ENCODE measurements at places on chromosomes 1 and 21.

DNA sequence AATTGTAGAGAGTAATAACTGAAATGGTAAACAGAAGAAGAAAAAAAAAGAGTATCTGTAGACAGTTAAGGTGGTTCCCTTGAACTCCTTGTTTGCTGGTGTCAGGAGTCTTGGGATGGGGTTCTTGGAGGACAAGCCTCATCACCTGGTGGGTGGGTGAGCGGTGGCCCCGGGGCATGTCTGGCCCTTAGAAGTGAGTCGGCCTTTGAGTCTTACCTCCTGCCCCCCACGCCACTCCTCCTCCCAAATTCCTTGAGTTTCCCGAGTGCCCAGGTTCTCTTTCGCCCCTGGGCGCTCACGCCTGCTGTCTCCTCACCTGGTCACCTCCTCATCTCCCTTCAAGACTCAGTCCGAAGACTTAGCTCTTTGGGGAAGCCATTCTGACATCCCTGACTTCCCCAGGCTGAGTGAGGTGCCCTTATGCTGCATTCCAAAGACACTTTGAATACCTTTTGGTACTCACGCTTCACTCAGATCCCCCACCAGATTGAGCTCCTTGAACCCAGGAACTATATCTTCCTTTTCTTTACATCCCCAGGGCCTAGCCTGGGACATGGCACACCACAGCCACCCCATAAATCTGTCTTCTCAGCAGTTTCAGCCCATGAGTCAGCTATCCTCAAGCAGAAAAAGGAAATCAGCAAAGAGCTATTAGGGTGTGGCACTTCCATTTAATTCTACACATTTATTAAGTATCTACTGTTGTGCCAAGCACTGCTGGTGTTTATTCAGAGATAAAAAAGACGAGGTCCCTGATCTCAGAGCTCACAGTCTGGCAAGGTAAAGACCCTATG, 13.5 kb upstream of the IKBKE start:
- DNase-seq, result peak; percentile 16

DNA sequence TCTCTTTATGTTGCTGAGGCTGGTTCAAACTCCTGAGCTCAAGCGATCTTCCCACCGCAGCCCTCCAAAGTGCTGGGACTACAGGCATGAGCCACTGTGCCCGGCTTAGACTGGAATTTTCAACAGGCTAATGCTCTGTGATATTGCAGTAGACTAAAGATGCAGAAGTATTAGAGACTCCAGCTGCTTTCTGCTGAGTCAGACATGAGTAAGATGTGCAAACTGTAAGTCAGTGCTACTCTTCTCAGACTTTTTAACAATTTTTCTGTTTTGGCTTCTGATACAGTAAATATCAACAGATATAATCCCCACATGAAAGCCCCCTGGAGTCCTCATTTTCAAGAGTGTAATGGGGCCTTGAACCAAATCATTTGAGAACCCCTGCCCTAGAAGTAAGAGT, 29.3 kb upstream of the NLRP3 start:
- peak; percentile 31 for DNase-seq

DNA sequence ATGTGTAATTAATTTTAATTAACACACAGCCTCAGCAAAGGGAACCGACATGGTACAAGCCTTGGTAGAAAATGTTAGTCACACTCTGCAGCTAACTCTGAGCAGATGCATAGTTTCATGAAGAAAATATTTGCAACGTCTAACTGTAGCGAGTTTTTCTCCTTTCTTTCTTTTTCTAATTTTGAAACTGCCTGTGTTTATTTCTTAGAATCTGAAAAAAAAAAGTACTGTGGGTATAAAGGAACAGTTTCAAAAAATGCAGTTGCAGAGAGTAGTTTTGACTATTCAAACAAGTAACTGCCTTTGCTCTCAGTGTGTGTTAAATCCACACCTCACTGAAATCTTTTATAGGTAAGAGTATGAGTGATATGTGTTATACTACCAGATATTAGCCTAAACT, 149.9 kb upstream of the C1orf105 start:
- no peak for DNase-seq

DNA sequence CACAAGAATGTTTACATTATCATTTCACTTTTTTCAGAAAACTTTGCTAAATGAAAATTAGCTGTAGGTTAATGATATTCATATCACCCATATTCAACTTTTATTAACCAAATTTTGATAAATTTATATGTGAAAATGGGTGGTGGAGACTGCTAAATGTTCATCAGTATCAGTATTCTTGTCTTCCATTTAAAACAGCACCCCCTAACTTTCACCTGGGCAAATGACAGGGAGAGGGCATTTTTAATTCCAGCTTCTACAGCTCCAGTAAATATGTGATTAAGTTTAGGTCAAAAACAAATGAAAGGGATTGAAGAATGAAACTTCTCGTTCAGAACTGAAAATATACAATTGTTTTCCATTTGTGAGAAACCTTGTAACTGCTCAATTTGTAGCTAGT, 722.2 kb downstream of the KCNT2 start:
- DNase-seq, result no peak

GRCh38 chr1:227796359-227796915, 19.0 kb upstream of the PRSS38 start:
- DNase-seq, result no peak

DNA sequence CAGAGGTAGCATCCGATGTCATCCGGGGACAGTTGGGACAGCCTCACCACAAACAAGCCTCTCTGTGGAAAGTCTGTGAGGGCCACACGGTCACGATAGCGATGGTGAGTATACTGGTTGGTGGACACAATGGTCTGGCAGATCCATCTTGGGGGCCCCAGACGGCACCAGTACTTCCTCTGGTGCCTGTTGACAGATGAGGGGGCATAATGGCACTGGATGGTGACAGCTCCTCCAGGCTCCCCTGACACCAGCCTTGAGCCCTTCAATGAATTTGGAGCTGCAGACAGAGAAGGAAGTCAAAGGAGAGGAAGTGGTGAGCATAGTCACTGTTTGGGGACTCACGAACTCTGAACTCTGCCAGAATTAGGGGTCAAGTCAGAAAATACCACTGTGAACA, 8.0 kb downstream of the FCAMR start:
- no peak for DNase-seq

GRCh38 chr1:1004420-1004779, 4.5 kb upstream of the HES4 start:
- DNase-seq, result no peak

DNA sequence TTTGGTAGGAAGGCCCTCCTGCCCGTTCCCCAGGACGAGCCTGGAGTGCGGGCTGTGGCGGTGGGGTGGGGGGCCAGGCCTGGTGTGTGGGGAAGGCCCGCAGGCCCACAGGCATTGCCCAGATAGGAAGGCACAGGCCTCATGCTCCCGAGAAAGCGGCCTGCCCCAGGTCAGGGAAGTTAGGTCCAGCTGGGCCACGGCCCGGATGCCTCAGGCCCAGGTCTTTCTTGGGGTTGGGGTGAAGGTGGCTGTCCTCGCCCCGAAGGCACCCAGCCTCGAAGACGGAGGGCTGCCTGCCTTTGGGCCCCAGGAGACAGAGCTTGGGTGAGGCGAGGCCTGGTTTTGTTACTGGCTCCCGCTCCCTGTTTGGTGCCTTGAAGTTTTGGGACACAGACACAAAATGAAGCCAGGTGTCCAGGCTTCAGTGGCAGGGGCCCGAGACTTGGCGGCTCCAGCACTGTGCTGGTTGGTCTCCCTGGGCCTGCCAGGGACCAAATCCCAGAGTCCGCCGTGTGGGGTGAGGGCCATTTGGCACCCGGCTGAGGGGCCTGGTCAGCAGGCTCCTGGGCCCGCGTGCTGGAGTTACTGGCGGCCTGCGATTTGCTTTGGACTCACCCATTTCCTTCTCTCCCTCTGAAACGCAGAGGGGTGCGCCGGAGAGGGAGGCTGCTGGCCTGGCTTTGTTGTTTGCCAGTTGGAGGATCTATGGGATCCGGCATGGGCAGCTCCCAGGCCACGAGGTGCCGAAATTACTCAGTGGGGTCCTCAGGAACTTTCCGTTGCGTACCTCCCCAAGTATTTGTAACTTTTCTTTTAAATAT, 2.0 kb downstream of the SKI start:
- DNase-seq, result no peak

DNA sequence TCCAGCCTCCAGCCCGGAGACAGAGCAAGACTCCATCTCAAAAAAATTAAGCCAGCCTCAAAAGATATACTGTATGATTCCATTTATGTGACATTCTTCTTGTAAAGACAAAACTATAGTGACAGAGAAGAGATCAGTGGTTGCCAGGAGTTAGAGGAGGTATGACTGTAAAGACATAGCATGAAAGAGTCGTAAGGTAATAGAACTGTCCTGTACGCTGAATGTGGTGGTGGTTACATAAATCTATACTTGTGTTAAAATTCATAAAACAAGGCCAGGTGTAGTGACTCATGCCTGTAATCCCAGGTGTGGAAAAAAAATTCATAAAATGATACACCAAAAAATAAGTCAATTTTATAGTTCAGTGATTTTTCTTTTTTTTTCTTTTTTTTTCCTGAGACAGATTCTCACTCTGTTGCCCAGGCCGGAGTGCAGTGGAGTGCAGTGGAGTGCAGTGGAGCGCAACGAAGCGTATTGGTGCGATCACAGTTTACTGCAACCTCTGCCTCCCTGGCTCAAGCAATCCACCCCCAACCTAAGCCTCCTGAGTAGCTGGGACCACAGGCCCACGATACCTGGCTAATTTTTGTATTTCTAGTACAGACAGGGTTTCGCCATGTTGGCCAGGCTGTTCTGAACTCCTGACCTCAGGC, 84.9 kb upstream of the CXADR start:
- DNase-seq, result peak; percentile 63

DNA sequence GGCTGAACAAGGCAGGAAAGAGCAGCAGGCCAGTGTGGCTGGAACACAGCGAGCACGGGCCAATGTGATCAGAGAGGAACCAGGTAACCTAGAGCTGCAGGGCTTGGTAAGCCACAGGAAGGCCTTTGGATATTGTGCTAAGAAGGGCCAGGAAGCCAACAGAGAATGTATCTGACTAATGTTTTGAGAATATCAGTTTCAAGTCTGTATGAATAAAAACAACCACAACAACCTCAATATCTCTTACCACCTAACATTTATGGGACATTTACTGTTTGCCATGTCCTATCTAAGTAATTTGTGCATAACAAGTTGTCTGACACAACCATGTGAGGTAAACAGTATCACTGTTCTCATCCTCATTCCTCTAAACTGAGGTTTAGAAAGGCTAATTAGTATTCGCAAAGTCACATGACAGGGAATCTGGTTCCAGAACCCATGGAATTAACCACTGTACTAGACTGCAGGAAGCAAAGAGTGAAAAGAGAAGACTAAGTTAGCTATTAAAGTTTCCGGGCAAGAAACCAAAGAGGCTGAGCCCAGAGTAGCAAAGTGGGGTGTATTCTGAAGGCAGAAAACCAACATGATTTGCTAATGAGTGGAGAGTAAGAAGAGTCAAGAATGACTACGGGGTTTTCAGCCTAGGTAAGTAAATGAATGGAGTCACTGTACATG, 38.9 kb downstream of the SPRTN start:
- DNase-seq, result peak; percentile 36

GRCh38 chr1:83709662-83710061, 289.3 kb downstream of the TTLL7 start:
- DNase-seq, result no peak

GRCh38 chr1:4627353-4627752, 27.1 kb upstream of the AJAP1 start:
- DNase-seq, result no peak

GRCh38 chr1:29925058-29925457, 688.7 kb downstream of the PTPRU start:
- DNase-seq, result no peak

- no peak for DNase-seq
Measured at GRCh38 chr21:45139473-45139872, 65.1 kb downstream of the ADARB1 start.

GRCh38 chr1:229156872-229157271, 114.0 kb upstream of the RAB4A start:
- DNase-seq, result no peak

DNA sequence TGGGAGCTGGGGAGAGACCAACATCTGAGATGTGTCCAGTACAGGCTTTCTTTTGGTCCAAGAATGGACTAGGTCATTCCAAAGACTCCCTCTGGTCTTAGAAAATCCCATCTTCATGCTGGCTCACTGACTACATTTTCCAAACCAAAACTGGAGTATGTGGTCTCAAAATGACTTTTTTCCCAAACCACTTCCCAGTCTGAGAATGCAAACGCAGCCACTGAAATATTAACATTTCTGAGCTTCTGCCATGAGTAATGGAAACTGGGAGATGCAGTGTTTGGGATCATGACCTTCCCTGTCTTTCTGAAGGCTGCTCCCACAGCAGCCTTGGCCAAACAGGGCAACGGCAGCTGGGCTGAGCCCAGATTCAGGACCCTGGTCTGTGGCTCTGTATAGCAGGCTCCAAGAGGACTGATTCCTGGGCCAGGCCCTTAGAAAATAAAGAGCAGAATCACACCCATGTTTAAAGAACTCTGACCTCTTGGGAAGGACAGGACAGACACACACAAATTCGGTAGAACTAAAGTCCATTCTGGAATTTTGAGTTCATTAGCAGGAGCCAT, 62.1 kb upstream of the CNTN2 start:
- DNase-seq, result no peak

DNA sequence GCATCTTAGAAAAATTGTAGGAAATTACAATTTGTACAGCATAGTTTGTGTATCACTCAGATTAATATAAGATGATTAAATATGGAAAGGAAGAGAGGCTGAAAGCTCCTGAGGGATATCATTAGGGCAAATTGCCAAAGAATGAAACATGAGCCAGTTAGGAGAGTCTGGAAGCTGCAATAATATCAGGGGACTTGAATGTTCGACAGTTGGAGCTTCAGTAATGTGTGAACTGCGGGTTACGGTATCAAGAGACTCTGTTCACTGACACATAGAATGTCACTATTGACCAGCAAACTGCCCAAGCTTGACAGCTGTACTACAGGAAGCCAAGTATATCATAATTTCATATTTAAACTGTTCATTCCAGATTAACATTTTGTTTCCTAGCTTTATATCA, 157.2 kb downstream of the DENND1B start:
- no peak for DNase-seq

GRCh38 chr1:31416101-31416736, 3.2 kb downstream of the SERINC2 start:
- DNase-seq, result no peak

GRCh38 chr1:222543817-222544216, 4.1 kb downstream of the HHIPL2 start:
- DNase-seq, result no peak

DNA sequence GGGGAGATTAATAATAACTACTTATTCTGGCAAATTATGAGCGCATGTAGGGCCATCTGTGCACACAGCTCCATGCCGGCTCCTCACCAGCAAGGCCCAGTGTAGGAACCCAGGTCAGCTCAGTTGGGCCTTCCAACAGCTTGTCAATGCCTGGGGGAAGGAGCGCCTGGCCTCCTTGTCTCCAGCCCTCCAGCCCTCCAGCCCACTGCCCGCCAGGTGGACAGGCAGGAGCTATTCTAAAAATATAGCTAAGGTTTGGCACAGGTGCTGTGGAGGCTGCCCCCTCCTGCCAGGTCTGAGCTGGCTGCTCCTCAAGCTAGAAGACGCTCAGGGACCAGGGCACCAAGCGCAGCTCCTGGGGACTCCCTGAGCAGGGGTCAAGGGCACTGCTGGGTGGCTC, 85.7 kb downstream of the GRIK3 start:
- no peak for DNase-seq
